ENCODE measurements at places on chromosomes 5 and 9. TPM values are rescaled to one million over a fixed set of nuclear protein-coding genes. Genes with fewer than 3 reads are reported as not detected.
A peak's percentile ranks its signal among the peaks of the same experiment; 100 is the strongest.

DNA sequence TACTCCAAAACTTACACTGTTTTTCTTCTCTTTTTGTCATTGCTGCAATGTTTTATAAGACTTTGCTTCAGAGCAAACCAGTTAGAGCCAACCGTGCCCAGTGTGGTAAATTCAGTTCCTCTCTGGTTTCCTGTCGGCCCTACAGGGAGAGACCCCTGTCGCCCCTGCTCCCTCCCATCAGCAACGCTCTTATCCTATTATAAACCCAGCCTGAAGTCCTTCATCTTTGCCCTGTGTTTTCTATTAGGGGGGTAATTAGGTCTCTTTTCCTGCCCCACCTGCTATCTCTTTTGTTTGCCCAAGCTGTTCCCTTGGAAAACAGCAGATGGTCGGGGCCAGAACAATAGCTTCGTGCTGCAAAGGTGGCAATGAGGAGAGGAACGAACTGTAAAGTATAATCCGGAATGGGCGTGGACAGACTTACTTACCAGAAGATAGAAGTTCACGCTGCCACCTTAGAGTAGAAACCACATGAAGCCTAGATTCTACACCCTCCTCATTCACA, 21.4 kb upstream of the OTULINL start:
- DNase-seq = no peak

DNA sequence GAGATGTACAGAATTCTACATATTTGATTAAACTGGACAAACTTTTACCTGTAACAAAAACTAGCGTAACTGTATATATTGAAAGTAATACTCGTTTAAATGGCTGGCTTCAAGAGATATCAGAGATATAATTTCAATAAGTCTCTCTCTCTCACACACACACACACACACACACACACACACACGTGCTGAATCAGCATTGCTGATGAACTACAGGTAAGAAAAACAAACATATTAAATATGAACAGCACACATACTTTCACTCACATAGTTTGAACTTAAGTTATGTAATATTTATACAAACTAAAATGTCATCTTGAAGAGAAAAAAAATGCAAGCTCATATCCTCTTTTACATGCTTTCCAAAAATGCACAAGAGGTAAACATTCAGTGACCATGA, 145.4 kb downstream of the BNC2 start:
- no peak for DNase-seq

- no peak for DNase-seq
Observed at GRCh38 chr5:9331372-9331771, 214.5 kb downstream of the SEMA5A start.

GRCh38 chr9:32823551-32823950, 40.2 kb downstream of the TMEM215 start:
- no peak for DNase-seq

DNA sequence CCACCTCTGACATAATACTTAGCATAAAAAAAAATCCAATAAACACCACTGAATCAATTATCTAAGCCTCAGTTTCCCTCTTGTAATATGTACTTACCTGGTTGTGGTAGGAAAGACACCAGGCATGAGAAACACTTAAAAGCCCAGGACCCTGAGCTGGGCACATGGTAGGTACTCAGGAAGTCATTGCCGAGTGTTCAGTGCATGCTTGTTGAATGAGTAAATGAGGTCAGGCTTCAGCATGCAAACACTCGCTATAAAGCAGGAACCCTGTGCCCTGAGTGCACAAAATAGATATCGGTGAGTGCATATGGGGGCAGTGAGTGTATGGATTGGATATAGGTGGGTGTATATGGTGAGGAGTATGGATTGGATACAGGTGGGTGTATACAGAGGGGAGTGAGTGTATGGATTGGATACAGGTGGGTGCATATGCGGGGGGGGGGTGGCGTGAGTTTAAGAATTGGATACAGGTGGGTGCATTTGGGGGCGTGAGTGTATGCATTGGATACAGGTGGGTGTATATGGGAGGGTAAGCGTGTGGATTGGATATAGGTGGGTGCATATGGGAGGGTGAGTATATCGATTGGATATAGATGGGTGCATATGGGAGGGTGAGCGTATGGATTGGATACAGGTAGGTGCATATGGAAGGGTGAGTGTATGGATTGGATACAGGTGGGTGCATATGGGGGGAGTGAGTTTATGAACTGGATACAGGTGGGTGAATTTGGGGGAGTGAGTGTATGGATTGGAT, 194.3 kb upstream of the MSX2 start:
- DNase-seq = no peak

DNA sequence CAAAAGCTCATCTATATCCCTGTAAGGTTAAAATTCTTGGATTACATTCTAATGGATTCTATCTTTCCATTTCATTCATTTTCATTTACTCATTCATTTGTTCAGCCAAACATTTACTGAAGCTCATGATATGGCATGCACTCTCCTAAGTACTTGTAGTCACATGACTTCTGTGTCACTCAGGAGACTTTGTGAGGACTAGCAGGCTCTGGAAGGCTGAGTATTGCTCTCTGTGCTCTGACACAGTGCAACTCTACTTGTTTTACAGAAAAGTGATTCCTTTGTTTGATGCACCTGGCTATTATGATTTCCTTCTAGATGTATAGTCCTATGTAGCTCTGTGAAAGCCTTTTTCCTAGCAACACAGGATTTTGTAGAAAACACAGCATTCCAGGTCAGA, 53.0 kb downstream of the YIPF5 start:
- no peak for DNase-seq

DNA sequence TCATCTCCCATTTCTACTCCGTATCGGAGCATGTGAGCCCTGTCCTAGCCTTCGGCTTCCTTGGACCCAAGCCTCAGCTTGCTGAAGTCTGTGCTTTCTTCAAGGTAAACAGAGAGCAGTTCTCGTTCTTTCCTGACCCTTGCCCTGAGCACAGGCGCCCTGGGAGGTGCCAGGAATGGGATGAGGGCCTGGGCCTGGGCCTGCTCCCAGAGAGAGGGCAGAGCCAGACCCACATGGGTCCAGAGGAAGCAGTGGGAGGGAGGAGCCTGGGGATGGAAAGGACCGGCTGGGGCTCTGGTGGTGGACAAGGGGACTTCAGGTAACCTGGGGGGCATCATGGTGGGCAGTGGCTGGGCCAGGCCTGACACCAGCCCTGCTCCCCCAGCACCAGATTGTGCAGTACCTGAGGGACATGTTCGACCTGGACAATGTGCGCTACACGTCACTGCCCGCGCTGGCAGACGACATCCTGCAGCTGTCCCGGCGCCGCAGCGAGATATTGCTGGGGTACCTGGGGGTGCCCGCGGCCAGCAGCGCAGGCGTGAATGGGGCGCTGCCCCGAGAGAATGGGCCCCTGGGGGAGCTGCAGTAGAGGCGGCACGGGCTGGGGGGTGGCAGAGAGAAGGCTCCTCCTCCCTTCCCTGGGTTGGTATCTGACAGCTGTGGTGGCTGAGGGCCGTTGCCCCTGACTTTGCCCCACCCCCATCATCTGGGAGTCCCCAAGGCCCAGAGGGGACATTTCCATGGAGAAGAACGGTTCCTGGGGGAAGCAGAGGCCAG, 10.9 kb upstream of the DOLPP1 start:
- DNase-seq = no peak

The WNT8A gene
- total RNA-seq = not detected

DNA sequence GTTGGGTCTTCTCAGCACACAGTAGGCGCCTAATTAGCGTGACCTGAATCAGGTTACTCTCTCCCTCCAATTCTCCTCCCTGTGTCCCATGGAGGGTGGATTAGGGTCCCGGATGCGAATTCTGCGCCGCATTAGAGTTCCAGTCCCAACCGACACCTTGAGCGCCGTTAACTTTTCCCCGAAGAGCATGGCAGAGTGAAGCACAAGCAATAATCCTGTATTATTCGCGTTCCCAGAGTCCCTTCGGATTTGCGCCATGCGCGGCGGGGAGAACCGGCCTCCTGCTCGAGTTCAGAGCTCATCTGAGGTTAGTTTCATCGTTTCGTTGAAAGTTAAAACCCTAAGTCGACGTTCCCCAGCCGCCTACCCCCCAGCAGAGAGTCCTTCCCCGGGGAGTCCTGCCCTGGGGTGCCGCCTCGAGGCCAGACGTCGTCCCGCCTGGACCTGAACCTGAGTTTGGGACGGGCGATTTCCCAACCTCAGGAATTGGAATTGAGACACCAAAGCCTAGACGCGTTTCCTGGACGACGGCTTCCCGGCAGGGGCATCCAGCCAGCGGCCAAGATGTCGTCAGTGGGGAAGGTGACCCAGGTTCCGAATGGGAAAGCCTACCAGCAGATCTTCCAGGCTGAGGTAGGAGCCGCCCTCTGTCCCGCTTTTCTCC, at the start of gene CCDC180:
Gene CCDC180, plus strand, starts transcription at position 160 of the 664 bp plus-strand sequence. Its CDS starts 405 bp downstream, at position 565.
- DNase-seq = peak; percentile 51

The CAMK2A gene
- 10.8 TPM for total RNA-seq

The PCDHB16 gene
- total RNA-seq = 2.6 TPM

The SHC3 gene
- 2.7 TPM for total RNA-seq

Data from left cardiac atrium (tissue), 4 donors.